Head of caudate nucleus (tissue), 42 donors: ENCODE measurements at places on chromosomes 5 and 9.

GRCh38 chr5:67160272-67160671, 36.3 kb downstream of the CD180 start:
- no peak for DNase-seq

DNA sequence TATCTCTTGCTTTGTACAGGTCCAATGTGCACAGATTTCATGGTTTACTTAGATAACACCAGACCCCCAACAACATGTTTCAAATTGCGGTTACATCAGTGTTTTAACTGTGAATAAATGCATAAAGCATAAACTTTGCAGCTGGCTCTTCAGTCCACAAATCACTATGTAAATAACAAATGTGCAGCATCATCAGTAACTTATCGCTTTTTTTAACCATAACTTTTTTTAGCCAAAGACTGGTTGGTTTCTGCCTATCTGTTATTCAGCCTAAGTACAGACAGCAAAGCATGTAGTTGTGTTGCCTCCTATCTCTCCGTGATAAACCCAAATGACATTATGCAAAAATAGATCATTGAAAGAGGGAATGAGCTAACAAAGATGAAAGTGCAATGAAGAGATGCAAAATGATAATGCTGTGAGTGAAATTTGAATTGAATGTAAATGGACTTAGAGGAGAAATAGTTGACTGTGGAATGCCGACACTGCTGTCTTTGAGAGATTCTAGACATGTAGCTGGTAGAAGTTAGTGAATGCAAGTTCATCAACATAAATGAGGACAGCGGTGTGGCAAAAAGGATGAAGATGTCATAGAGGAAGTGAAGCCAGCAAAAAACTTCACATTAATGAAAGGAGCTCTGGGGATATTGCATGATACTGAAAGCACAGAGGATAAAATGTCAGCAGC, 108.8 kb downstream of the PDE8B start:
- DNase-seq, result no peak

GRCh38 chr5:333945-334344, 12.4 kb downstream of the AHRR start:
- no peak for DNase-seq

- DNase-seq, result no peak
Observed at GRCh38 chr5:55692509-55692908, 19.6 kb downstream of the SLC38A9 start.

- no peak for DNase-seq
Observed at GRCh38 chr5:28691526-28691925, 1653.1 kb upstream of the CDH9 start.

GRCh38 chr5:122704247-122705036, 70.4 kb upstream of the SNX2 start:
- no peak for DNase-seq

- DNase-seq, result peak; percentile 19
Observed at GRCh38 chr5:39080597-39081204, 6.5 kb upstream of the RICTOR start.

GRCh38 chr9:20604562-20604961, 17.7 kb downstream of the MLLT3 start:
- DNase-seq, result no peak

DNA sequence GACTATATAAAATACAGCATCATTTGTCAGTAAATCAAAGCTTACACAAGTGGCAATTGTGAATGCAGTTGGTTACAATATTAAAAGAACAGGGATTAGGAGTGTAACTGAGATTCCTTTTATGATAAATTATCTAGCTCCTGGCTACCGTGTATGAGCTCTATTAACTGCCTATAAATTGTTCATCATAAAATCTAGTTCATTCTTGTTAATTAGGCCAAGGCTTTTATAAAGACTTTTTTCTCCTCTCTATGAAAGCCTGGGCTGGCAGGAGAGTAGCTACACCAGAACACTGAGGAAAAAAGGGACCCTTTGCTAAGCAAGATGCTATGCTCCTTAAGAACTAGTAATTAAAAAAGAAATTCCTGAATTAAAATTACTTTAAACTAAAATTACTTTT, 132.4 kb upstream of the MEF2C start:
- no peak for DNase-seq

GRCh38 chr5:41465493-41466171, 44.8 kb downstream of the PLCXD3 start:
- no peak for DNase-seq

DNA sequence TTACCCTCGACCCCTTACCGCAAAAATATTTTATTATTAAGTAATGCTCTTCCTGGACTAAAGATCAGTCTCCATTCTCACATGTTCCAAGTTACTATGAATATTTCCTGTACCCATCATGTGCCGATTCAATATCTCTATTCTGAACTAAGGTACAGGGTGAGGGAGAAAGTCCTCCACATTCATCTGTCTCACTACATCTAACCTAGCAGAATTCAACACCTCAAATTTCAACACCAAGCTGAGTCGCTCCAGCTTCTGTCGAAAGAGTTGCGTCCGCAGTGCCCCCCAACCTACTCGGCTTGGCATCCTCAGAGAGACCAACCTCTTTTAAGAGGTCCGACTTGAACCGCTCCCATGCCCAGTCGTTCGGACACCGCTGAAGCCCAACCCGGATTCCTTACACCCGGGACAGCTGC, 1.0 kb downstream of the CERT1 start:
- DNase-seq, result no peak

GRCh38 chr5:5159282-5160103, 19.4 kb downstream of the ADAMTS16 start:
- DNase-seq, result no peak

DNA sequence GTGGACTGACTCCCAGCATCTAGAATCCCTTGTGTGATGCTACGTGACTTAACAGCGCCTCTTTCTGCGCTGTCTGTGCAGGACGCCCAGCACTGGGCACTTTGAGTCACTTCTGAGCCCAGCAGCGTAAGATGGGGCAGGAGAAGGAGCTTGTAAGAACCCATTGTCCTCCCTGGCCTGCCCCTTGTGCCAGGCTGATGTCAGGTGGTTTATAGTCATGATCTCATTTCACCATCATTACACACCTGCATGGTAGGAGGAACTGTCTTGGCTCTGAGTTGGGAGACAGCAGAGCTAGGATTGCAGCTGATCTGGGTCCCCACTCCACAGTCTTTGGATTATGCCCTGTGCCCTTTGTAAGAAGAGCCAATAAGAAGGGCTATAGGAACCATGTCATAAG, 12.2 kb downstream of the ERGIC1 start:
- no peak for DNase-seq

GRCh38 chr5:40649463-40650030, 30.2 kb upstream of the PTGER4 start:
- DNase-seq, result no peak

DNA sequence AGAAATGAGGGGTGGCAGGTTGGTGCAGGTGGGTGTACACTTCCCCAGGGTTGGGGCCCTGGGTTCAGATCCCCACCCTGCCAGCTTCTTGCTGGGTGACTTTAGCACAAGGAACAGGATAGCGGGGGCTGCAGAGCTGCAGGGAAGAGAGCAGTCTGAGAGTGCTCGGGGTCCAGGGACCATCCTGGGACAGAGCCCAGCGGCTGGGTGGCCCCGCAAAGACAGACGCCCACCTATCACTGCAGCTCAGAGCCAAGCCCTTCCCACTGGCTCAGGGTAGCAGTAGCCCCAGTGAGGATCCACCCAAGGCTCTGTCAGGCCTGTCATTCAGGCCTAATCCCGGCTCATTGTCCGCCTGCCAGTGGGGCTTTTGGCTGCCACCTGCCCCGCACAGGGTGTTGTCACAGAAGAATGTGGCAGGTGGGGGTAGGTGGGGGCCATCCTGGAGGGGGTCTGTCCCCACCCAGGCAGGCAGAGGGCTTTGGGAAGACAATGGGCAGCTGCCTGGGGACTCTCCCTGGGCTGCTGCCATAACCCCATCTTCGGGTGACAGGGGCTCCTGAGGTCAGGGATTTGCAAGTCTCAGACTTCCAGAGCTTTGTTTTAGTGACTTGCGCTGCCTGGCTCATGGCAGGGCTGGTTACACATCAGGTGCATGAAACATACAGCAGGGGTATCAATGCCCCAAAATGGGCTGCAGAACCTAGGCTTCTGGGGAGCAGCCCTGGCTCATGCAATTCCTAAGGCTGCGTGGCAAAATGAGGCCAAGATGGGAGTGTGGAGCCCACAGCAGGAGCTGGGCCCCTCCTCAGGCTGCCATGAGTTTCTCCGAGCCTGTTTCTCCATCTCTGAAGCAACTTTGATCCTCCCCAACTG, 52.1 kb downstream of the BARX1 start:
- DNase-seq, result no peak

DNA sequence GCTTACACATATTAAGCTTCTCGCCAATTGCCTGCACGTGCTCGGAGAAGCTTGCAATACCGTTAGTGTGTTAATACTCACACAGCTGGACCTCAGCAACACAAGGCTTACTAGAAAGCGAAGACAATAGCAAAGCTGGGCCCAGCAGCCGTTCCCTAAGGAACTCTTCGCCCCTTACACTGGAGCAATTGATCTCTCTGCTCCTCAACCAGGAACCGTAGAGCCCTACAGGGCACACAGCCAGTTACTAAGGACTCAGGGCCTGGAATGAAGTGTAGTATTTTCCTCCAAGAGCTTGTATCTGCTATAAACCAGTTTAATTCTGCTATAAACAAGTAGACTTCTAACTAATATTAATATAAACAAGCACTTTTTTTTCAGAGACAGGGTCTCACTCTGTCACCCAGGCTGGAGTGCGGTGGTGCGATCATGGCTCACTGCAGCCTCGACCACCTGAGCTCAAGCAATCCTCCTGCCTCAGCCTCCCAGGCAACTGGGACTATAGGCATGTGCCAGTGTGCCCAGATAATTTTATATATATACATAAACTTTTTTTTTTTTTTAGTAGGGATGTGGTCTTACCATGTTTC, 67.0 kb upstream of the SIMC1 start:
- no peak for DNase-seq

GRCh38 chr5:88785746-88786565, 97.0 kb downstream of the MEF2C start:
- DNase-seq, result no peak

- DNase-seq, result peak; percentile 61
Observed at GRCh38 chr9:90870621-90871326, 69.2 kb downstream of the SYK start.

GRCh38 chr5:14250748-14251701, 107.9 kb downstream of the TRIO start:
- no peak for DNase-seq
